ENCODE measurements at places on chromosomes 11 and 22.
A peak's percentile ranks its signal among the peaks of the same experiment; 100 is the strongest.

- no peak for DNase-seq
These were observed 129.1 kb downstream of the DCDC1 start for GRCh38 chr11:31240340-31240904.

GRCh38 chr11:80371931-80372330, 931.1 kb upstream of the TENM4 start:
- DNase-seq, result no peak

DNA sequence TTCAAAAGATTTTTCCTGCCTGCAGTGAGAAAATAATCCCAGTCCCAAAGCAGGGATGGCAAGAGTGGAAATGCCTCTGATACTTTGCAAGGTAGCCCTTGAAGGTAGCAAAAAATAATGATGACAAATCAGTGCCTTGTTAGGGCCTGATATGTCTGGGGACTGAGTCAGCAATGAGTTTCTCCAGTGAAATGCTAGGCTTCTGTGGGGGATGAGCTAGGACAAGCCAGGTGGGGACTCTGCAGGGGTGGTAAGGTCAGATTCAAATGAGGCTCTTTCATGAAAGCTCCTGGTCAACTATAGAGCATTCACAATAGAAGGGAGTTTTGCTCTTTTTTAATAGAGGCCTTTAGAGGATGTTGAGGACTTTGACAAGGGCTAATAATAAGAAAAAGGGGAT, 77.7 kb downstream of the ME3 start:
- peak; percentile 81 for DNase-seq

GRCh38 chr11:74522776-74523175, 29.3 kb upstream of the LIPT2 start:
- no peak for DNase-seq

DNA sequence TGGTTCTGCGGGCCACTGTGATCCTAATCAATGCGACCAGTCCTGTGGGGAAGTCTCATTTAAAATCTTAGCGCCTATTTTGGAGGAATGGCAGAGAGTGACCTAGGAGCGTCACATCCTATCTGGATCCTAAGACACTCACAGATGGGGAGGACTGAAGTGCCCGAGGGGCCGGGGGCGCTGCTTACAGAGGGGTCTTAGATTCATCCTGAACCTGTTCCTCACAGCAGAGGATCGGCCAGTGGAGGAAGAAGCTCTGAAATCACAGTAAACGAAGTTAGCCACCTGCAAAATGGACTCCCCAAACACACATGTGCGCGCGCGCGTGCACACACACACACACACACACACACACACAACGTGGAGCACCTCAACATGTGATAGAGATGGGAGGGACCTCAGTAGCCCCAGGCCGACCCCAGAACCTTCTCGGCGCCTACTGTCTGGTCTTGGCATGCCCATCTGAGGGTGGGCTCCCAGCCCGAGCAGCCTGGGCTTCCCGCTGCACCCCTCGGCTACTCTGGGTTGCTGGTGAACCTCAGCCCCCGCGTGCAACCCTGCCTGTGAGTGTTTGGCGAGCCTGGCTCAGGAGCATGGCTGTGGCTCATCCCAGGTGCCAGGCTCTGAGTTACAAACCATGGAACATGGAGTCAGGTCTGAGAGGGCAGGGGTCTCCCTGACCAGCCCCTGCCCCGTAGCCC, 613.3 kb downstream of the TBC1D22A start:
- no peak for DNase-seq

DNA sequence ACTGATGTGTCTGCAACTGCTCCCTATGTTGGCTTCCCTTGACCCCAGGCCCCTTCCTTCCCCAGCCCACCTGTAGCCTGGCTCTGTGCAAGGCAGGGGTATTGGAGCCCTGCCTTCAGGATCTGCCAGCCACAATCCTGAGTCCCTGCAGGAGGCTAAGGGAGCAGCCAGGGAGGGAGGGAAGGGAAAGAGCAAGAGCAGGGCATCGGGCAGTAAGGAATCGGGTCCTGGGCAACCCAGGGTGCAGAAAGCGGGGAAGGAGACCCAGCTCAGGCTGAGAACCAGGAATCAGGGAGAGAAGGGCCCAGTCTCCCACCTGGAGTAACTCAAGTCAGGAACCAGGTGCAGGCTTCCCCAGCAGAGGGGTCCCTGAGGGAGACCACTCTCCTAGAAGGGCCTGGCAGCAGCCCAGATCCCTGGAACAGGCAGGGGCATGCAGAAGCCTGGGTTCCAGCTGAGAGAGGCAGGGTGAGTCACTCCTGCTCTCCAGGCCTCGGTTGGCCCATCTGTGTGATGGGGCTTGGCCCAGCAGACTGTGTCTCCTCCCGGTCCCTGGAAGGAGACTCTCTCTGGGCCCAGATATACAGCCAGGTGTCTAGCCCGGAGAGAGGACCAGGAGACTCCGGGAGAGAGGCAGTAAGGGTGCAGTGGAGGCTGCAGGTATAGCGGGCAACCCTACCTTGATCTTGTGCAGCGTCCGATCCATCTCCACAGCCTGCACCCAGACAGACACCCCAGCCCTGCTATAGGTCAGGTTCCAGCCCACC, 13.4 kb downstream of the STARD10 start:
- DNase-seq, result no peak

GRCh38 chr11:44574610-44575287, 9.3 kb downstream of the CD82 start:
- peak; percentile 90 for DNase-seq

DNA sequence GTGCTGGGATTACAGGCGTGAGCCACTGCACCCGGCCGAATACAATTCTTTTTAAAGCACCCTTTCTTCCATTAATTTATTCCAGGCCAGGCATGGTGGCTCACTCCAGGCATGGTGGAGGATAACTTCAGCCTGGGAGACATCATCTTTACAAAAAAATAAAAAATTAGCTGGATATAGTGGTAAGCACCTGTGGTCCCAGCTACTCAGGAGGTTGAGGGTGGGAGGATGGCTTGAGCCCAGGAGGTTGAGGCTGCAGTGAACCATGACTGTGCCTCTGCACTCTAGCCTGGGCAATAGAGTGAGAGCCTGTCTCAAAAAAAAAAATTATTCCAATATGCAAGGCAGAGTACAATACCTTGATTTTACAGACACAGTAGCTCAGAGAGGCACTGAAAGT, 11.4 kb downstream of the TAGLN start:
- no peak for DNase-seq

- DNase-seq, result no peak
These were observed 190.2 kb downstream of the SHANK2 start for GRCh38 chr11:71062199-71062598.

DNA sequence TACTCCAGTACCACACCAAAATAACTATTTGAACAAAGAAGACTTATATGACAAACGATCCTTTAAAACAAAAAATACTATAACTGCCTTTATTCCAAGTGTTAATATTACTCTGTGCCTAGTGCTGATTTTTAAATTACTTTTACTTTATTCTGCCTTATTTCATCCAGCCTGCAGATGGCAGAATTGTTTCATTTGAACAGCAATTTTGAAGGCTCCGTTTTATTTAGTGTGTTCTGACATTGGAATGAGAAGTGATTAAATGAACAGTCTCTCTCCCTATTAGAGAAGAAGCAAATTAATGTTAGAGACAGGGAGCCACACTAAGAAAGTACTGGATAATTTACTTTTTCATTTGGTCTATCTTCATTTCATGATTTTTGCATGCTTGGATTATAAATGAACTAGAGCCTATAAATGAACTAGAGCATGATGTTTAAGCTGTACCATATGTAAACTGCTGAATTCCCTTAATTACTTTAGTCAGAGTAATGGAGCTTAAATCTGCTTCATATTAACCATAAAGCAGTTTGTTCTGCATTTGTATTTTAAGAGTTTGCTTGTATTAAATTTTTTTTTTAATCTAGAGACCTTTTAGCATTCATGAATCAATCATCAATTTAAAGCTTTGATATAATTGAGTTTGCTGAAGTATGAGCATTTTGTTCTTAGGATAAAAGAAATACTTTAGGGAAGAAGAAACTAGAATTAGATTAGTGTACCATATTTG, 9.8 kb downstream of the PDHX start:
- peak; percentile 43 for DNase-seq

DNA sequence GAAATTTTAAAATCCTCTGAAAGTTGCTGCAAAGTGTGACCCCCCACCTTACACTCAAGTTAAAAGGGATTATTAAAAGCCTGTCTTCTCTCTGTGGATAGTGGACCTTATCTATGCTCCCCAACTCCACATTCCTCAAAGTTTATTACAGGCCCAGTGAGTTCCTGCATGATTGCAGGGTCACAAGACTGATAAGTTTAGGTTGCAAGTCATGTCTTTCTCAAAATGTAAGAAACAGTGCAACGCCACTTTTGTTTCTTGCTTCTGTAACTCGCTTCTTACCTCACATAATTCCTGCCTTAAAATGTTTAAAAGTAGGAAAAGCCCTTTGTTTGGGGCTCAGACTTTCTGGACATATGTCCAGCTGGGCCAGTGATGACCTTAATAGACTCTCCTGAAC, 38.4 kb upstream of the GLYAT start:
- DNase-seq, result no peak

DNA sequence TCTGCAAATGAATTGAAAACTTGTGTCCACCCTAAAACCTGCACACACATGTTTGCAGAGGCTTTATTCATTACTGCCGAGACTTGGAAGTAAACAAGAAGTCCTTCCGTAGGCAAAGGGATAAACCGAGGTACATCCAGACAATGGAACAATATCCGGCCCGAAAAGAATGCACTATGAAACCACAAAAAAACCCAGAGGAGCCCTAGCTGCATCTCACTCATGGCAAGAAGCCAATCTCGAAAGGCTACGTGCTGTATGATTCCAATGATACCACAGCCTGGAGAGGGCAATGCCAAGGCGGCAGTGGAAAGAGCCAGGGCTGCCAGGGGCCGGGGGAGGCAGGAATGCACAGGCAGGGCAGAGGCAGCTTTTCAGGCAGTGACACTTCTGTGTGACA, 3.2 kb upstream of the MRPL23 start:
- peak; percentile 72 for DNase-seq

- DNase-seq, result peak; percentile 78
These were observed 163.9 kb downstream of the ADAMTS15 start for GRCh38 chr11:130612291-130612851.

DNA sequence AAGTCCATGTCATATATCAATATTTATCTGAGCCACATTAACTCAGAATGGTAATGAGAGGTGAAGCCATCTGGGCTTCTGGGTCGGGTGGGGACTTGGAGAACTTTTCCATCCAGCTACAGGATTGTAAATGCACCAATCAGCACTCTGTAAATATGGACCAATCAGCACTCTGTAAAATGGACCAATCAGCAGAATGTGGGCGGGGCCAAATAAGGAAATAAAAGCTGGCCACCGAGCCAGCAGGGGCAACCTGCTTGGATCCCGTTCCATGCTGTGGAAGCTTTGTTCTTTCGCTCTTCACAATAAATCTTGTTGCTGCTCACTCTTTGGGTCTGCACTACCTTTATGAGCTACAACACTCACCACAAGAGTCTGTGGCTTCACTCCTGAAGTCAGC, 253.4 kb downstream of the JRKL start:
- no peak for DNase-seq

DNA sequence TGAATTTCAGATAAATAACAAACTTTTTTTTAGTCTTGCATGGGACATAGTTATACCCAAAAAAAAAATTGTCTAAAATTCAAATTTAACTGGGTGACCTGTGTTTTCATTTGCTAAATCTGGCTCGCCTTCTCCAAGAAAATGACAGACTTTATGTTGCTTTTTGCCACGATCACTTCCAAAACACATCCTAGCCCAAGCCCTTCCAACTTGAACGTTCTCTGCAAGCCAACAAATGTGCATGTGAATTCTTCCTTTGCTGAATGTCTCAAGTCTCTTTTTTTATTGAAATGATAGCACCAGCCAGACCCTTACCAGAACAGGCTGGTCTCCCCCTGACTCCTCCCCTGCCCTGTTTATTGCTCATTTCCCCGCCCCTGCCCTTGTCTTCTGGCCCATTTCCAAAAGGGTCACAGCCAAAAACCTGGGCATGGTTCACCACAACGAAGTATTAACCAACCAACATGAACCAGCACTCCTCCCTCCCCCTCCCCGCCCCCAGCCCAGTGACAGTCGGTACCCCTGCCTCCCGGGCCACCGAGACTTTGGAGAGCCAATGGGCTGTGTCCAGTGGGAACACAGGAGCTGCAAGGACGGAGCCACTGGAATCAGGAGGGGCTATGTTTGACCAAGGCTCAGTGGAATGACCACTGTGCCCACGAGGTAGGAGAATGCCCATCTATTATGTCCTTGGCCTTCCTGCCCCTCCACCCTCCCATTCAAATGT, 63.2 kb downstream of the BTG4 start:
- DNase-seq, result no peak

DNA sequence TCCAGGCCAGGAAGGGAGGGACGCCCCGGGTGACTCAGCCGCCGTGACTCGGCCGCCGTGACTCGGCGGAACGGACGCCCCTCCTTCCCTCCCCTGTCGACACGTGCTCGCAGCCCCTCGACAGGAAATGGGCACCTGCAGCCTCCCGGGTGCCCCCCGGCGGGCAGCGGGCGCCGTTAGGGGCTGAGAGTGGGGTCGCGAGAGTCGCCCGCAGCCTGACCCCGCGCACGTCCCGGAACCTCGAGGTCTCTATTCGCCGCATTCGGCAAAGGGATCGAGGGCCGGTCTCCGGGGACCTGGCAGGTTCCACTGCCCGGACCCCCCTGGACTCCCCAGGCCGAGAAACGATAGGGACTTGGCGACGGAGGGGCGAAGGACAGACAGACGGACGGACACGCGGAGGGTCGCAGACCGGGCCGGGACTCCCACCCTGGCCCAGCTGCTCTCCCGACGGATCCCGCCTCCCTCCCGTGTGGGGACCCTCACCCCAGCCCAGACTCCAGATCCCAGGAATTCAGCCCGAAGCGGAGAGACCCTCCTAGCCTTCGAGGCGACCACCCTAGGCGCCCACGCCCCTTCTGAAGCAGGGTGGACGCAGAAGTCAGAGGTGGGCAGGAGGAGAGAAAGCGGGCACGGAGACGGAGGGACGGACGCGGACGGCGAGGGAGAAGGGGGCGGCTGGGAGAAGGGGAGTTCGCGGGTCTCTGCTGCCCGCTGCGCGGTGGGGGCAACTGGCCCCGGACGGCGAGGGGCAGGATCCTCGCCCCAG, 648 bp downstream of the FOSL1 start:
- peak; percentile 77 for DNase-seq
